ENCODE measurements at places on chromosomes 11 and 22.

DNA sequence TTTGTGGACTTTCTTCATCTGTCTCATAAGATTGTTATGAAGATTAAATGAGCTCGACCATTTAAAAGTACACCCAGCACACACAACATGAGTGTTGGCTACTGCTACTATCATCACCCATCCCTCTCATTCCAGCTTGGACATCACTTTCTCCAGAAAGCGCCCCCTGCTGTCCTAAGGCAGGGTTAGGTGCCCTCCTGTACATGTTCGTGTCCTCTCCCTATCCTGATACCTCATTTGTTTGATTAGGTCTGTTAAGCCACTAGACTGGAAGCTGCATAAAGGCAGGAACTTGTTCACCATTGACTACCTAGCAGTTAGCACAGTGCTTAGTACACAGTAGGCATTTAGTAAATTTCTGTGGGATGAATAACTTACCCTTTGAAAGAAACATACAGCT lies 85.5 kb downstream of the ENTHD1 start:
- no peak for DNase-seq

DNA sequence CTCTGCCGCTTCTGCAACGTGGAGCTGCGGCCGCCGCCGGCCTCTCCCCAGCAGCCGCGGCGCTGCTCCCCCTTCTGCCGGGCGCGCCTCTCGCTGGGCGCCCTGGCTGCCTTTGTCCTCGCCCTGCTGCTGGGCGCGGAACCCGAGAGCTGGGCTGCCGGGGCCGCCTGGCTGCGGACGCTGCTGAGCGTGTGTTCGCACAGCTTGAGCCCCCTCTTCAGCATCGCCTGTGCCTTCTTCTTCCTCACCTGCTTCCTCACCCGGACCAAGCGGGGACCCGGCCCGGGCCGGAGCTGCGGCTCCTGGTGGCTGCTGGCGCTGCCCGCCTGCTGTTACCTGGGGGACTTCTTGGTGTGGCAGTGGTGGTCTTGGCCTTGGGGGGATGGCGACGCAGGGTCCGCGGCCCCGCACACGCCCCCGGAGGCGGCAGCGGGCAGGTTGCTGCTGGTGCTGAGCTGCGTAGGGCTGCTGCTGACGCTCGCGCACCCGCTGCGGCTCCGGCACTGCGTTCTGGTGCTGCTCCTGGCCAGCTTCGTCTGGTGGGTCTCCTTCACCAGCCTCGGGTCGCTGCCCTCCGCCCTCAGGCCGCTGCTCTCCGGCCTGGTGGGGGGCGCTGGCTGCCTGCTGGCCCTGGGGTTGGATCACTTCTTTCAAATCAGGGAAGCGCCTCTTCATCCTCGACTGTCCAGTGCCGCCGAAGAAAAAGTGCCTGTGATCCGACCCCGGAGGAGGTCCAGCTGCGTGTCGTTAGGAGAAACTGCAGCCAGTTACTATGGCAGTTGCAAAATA lies 816 bp downstream of the PDE3B start:
- DNase-seq = peak; percentile 9

GRCh38 chr11:65646288-65646957 lies 8.5 kb downstream of the SIPA1 start:
- no peak for DNase-seq

DNA sequence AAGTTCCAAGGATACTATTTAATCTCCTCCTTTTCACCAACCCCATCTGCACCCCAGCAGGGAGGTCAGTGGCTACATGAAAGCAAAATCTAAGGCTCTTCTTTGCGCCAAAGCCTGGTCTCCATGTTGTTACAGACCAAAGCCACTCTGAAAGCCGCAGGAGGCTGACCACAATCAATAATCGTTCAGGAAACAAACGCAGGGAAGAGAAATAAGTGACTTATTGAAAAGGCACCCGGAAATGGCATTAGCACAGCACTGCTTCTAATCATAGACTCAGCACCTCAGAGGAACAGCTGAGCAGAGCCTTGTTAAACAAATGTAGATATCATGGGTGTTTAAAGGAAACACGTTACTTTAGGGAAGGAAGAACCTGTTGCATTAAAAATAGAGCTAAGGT lies 183.9 kb downstream of the KIRREL3 start:
- DNase-seq = no peak

DNA sequence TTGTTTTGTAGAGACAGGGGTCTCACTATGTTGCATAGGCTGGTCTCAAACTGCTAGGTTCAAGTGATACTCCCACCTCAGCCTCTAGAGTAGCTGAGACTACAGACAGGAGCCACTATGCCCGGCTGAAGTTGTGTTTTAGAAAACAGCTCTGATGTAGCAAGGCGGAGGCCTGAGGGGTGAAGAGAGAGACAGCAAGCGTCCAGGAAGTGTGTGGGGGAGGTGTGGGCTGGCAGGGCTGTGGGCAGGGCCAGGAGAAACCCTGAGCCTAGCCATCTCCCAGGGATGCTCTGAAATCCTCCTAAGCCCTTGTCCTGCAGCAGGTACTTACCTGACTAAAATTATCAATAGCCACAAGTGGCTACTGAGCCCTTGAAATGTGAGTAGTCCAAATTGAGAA lies 16.1 kb upstream of the RPS3 start:
- no peak for DNase-seq

DNA sequence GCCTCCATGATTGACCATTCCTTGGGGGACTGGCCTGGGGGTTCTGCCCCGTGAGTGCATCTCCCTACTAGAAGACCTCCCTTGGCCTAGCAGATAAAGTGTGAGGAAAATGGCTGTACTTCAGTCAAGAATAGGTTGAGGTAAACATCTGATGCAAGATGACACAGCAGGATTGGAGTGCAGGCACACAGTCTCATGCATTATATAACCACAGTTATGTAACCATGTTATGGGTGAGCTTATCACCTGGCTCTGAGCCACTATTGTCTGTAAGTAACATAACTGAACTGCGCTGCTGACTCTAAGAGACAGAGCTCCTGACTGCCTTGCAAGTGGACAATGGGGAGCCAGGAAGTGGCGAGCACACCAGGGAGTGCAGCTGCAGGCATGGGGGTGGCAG lies 378.7 kb upstream of the ANO5 start:
- DNase-seq = no peak

GRCh38 chr11:69490516-69490915 lies 9.1 kb downstream of the LINC01488 start:
- no peak for DNase-seq

DNA sequence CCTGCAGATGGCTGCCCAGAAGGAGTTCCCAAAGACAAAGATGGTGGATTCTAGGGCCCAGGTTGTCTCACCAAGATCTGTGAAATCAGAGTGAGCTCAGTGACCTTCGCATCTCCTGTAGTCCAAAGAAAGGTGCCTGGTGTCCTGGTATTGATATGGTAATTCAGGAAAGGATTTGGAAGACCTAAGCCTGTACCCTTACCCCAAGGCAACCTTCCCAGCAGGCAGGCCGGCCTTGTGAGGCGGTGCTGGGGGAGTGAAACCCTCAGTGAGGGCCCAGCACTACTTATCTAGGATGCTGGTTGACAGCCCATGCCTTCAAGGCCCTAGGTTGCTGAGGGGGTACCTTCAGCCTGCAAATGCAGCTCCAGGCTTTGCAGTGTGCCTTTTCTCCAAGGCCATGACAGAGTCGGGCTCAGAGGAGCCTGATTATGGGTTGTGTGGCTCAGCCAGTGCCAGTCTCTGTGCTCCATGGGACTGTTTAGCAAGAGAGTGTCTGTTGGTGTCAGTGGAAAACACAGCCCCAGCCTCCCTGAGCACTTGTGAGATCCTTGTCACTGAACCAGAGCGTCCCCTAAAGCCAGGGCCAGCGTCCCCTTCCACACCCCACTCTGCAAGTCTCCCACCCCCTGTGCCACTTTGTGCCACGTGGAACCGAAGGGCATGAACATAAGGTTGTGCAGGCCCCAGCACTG lies 72.8 kb upstream of the MYOD1 start:
- no peak for DNase-seq

- DNase-seq = no peak
Measured at GRCh38 chr11:33064866-33065265, 25.5 kb downstream of the TCP11L1 start.

- no peak for DNase-seq
Measured at GRCh38 chr11:28835317-28835716, 727.1 kb downstream of the METTL15 start.

DNA sequence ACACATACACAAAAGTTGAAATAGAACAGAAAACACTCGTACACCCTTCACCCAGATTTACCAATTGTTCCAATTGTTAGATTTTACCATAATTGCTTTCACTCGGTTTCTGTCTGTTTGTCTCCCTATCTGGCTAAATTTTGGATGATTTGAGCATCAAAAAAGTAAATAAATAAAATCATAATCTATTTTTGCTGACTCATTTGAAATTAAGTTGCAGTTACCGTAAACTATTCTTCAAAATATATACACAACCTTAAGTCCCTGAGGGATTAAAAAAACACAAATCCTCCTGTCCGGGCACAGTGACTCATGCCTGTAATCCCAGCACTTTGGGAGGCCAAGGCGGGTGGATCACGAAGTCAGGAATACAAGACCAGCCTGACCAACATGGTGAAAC lies 81.3 kb upstream of the SYT9 start:
- no peak for DNase-seq

DNA sequence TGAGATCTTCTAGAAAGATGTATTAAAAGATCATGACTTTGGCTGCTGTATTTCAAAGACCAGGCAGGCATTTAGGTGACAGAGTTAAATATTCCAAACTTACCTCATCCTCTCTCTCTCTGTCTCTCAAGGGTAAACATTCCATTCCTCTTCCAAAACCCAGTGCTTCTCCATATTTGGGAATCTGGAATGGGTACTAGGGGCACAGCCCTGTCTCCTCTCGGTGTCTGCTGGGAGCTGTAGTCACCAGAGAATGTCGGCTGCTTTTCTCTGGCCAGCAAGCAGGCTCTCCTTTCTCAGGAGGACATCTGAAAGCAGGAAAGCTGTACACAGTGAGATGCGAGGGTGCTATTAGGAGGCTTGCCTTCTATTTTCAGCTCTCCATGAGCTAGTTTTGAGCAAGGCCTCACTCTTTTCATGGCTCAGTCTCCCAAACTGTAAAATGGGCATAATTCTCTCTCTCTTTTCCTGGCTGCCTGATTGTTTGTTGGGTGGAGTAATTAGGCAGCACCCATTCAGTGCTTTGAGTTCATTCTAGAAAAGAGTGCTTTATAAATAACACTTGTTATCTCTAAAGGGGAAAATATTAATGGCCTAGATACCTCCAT lies 9.3 kb upstream of the PEX26 start:
- no peak for DNase-seq

GRCh38 chr22:49235463-49236300 lies 592.0 kb downstream of the BRD1 start:
- peak; percentile 85 for DNase-seq

- DNase-seq = no peak
Measured at GRCh38 chr22:46046299-46046685, 69.3 kb upstream of the WNT7B start.

GRCh38 chr11:117426297-117426685 lies 98.6 kb downstream of the CEP164 start:
- peak; percentile 62 for DNase-seq

- DNase-seq = peak; percentile 79
Measured at GRCh38 chr11:64569300-64569970, 21.6 kb upstream of the SLC22A12 start.
